ENCODE measurements at places on chromosomes 11 and 22. TPM values are rescaled to one million over a fixed set of nuclear protein-coding genes. Genes with fewer than 3 reads are reported as not detected.

- DNase-seq: no peak
These were observed 79.1 kb downstream of the TBC1D22A start for GRCh38 chr22:46841522-46841921.

DNA sequence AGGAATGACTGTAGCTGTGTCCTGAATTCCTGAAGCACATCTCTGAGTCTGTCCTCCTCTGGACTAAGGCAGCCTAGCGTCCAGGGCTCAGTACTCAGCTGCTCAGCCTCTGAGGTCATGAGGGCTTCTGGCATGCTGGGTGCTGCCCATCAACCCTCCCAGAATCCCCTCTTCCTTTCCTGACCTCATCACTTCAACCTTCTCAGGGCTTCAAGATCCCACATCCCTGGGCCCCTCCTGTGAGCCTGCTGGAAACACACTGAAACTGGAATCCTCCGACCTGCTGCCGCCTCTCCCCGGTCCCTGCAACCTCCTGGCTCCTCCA, 803 bp downstream of the KRTAP5-8 start:
- DNase-seq: no peak

DNA sequence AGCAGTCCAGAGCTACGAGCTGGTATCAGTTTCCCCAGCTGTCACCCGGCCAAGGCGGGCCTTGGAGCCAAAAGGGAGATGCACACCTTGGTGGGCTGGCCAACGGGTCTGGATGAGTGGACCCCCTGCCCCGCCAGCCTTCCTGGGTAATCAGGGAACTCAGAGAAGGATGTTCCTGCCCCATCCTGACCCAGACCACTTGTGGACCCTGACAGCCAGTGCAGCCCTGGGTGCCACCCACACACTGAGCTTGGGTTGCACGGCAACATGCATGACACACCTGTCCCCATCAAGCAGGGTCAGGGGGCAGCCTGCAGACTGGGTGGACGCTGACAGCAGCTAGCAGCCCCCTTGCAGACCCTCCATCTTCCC, 8.6 kb downstream of the SLC25A1 start:
- no peak for DNase-seq

- no peak for DNase-seq
These were observed 46.5 kb downstream of the SLC5A12 start for GRCh38 chr11:26675233-26675928.

DNA sequence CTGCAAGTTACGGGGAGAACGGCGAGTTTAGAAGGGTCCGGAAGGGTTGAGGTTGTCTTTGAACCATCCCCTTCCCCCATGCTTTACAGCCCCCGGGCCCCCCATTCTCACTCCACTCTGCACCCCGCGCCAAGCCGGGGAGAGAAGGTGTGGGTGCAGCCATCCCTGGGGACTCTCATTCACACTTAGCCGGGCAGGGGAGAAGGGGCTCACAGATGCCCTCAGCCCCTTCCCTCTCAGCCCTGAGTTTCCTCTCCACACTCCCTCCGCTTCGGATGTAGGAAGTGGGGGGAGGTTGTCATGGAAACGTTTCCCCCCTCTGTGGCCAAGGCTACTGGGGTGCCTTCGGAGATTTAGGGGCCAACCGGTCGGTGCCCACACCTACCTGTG, 334 bp downstream of the CADM1 start:
- DNase-seq: no peak

Gene OR8G1
- total RNA-seq: not detected

GRCh38 chr11:102448869-102449224, 3.7 kb downstream of the TMEM123 start:
- no peak for DNase-seq

DNA sequence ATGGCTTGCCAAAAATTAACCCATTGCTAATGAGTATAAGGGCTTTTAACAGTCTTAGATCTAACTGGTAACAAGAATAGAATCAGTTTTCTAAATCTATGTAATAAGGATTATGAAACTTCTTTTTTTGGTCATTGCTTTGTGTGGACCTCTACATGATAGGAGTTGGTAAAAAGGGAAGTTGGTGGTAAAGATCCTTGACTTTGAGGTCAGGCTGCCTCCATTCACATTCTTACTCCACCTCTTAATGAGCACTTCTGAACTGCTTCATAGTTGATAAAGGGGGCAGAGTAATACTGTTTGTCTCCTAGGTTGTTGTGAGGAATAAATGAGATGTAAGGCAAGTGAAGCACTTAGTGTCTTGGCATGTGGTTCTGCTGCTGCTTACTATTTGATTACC, 10.6 kb downstream of the EIF3M start:
- no peak for DNase-seq

Gene MS4A10
- total RNA-seq: not detected

- DNase-seq: no peak
These were observed 21.2 kb upstream of the PSMA1 start for GRCh38 chr11:14541192-14541947.

Gene ZBTB16
- total RNA-seq: 43.3 TPM

- no peak for DNase-seq
These were observed 20.9 kb upstream of the DENND5A start for GRCh38 chr11:9285850-9286587.

Gene BTBD18
- total RNA-seq: not detected

Gene RAC2
- 1.2 TPM for total RNA-seq

- DNase-seq: no peak
These were observed 146.8 kb upstream of the SYT13 start for GRCh38 chr11:45432910-45433309.

Gene SAA4
- not detected for total RNA-seq

GRCh38 chr11:106765469-106766258, 252.6 kb downstream of the GUCY1A2 start:
- no peak for DNase-seq

- peak; percentile 59 for DNase-seq
These were observed 6.0 kb upstream of the MAPK11 start for GRCh38 chr22:50276143-50276542.

DNA sequence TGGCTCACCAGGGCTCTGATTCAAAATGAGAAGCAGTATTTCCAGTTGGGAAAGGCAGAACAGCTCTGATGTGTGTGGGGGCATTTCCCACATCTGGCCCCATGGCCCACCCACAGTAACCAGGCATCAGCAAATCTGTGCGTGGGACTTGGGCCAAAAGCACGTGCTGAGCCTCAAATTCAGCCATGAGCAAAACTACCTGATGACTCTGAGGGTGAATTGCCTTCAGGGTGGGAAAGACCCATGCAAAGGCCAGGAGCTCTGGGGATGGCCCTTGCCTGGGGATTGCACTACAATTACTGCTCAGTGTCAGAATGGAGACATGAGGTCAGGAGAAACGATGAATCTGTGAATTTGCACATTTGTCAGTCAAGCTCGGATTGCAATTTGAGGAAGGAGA, 20.9 kb downstream of the TP53AIP1 start:
- no peak for DNase-seq

DNA sequence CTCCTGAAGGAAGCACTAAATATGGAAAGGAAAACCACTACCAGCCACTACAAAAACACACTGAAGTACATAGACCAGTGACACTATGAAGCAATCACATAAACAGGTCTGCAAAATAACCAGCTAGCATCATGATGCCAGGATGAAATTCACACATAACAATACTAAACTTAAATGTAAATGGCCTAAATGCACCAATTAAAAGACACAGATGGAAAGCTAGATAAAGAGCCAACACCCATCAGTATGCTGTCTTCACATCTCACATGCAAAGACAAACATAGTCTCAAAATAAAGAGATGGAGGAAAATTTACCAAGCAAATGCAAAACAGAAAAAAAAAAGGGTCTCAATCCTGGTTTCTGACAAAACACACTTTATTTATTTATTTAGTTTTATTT, 171.7 kb downstream of the TTC28 start:
- DNase-seq: no peak

Gene RBMXL2
- total RNA-seq: not detected
